Heart right ventricle (tissue), 16 donors: ENCODE measurements at places on chromosomes 16 and 17. TPM values are rescaled to one million over a fixed set of nuclear protein-coding genes. Genes with fewer than 3 reads are reported as not detected.
A peak's percentile ranks its signal among the peaks of the same experiment; 100 is the strongest.

GRCh38 chr16:58563235-58563634 lies 47.9 kb downstream of the SETD6 start:
- no peaks in the 10 kb centered on the region for H3K27me3 ChIP-seq
- no peak overlapping the region for H3K27ac ChIP-seq
- H3K4me1 ChIP-seq: no peaks in the 10 kb centered on the region
- H3K4me3 ChIP-seq: no peak overlapping the region

DNA sequence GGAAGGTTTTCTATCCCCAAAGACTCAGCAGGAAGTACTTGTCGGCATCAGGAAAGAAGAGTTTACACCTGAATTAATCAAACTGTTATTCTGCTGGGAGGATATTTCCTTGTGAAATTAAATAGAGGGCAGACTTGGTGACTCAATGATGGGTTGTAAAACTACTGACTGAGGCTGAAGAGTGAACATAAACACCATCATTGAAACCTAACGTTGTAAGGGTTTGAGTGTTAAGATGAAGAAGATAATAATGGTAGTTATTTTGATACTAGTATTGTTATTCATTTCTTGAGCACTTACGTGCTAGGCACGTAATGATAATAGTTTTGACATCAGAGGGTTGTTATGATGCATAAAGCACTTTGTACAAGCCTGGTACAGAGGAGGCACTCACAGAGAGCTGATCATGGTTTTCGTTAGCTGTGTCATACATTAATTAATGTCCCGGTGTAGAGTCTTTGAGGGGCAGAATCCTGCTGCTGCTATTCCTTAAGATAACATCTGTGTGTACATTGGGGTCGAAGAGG lies 64.2 kb upstream of the CACNG3 start:
- H3K27ac ChIP-seq: no peak overlapping the region
- H3K4me3 ChIP-seq: no peak overlapping the region

The C17orf50 gene
- total RNA-seq: not detected

DNA sequence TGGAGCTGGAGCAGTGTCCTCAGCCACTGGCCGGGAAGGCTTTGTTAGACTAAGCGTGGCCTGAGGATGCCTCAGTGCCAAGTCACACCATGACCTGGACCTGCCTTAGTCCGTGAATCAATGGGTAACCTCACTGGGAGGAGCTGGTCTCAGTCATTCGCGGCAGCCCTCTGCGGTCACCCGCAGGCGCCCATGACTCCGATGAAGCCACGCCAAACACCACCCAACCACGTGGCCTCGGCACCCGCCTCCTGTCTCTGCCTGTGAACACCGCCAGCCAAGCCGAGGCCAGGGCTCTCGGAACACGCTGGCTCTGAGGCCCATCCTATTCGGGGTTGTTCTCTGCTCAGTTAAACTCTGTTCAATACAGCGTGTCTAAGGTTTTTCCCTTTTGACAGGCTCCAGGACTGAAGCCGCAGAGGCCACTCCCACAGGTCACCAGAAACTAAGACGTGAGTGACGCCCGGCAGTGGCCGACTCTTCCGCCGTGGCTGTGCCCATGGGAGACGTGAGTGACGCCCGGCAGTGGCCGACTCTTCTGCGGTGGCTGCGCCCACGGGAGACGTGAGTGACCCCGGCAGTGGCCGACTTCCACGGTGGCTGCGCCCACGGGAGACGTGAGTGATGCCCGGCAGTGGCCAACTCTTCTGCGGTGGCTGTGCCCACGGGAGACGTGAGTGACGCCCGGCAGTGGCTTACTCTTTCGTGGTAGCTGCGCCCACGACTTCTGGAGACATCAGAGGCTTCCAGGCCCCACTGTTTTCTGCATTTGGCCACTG lies 16.8 kb upstream of the PABPN1L start:
- H3K4me1 ChIP-seq: peaks cover 30% of the 10 kb centered on the region
- DNase-seq: no peak
- peaks cover 4% of the 10 kb centered on the region for H3K27me3 ChIP-seq
- no peak overlapping the region for H3K27ac ChIP-seq
- H3K4me3 ChIP-seq: no peak overlapping the region
- H3K36me3 ChIP-seq: no peaks in the 10 kb centered on the region

DNA sequence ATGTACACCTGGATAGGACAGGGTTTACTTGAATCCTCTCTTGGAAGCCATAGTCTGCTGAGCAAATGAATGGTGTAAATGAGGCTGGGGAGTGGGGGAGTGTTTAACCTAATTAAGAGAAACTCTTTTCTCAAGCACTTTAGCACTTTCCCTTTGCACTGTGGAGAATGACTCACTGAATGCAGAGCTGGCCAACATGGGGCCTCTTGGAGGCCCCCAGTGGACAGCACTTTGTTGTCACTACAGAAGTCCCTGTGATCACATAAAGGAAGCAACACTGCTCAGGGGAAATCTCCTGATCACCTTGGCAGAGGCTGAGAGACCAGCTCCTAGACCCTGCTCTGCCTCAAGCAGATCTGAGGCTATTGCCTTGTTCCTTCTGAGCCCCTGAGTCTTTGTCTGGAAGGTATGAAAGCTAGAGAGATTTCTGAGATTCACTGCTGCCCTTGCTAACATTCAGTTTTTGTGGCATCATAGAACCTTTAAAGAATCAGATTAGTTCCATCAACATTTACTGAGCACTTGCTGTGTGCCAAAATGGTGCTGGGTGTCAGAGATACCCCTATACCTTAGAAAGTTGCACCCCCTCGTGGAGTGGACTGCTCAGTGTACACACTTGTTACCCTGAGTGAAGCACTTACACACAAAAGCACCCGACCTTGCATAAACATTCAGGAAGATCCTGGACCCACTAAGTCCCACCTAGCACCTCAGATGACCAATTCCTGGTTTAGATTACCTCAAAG lies 230.1 kb upstream of the CCL2 start:
- H3K36me3 ChIP-seq: no peaks in the 10 kb centered on the region
- no peak overlapping the region for H3K4me3 ChIP-seq
- H3K4me1 ChIP-seq: no peaks in the 10 kb centered on the region
- no peaks in the 10 kb centered on the region for H3K27me3 ChIP-seq
- DNase-seq: no peak

- H3K27ac ChIP-seq: no peak overlapping the region
- no peak overlapping the region for H3K4me3 ChIP-seq
- no peaks in the 10 kb centered on the region for H3K27me3 ChIP-seq
- DNase-seq: no peak
- H3K4me1 ChIP-seq: no peaks in the 10 kb centered on the region
These were observed 104.1 kb downstream of the BMERB1 start for GRCh38 chr16:15538507-15538906.

DNA sequence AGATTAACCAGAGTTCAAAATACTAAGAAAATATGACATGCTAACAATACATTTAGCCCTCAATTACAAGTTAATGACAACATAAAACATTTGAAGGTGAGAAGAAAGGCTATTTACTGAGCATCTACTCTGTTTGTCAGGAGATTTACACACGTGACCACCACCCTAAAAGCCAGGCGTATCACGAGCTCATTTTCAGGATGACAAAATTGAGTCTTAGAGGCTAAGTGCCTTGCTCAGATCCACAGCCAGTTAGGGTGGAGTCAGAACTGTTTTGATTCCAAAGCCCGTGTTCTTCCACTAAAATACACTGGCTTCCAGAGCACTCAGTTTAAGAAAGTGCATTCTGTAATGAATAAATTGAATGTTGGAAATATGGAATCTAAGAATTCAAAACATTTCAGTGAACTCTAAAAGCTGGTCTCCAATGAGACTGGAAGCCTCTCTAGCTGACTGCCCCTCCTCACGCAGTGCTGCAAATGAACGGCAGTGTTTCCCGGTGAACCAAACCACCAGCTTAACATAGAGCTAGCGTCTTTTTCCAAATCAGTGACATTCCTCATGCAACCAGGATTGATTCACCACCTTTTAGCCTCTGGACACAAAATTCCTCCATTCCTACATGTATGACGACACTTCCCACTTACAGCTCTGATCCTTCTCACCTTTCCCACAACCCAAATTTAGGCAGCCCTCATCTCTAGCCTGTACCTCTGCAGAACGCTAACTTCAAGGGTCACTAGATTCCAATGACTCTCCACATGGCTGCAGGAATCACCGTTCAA lies 5.9 kb downstream of the ZDHHC7 start:
- DNase-seq: no peak
- no peak overlapping the region for H3K4me3 ChIP-seq
- H3K4me1 ChIP-seq: peaks cover 81% of the 10 kb centered on the region

The CCL7 gene
- not detected for total RNA-seq

The RCVRN gene
- 0.11 TPM for total RNA-seq

- no peaks in the 10 kb centered on the region for H3K27me3 ChIP-seq
- no peak for DNase-seq
- no peak overlapping the region for H3K27ac ChIP-seq
- no peak overlapping the region for H3K4me3 ChIP-seq
These were observed 41.8 kb downstream of the PAFAH1B1 start for GRCh38 chr17:2635241-2635640.

- no peak for DNase-seq
- no peak overlapping the region for H3K4me3 ChIP-seq
- no peak overlapping the region for H3K27ac ChIP-seq
These were observed 41.8 kb upstream of the CDH8 start for GRCh38 chr16:62077998-62078397.

DNA sequence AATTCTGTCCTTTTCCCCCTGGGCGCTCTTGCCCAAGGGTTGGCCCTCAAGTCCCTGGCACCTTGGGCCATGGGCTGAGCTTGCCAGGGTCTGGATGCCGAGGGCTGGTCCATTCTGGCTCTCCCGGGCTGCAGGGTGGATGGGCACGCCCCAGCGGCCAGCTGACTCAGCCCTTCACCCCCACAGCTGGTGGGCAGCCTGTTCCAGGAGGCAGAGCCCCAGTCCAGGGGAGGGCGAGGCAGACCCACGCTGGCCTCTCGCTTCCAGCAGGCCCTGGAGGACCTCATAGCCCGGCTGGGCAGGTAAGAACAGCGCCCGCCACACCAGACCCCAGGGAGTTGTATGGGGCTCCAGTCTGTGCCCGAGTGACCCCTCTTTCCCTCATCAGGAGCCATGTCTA lies 15.0 kb downstream of the MYO15B start:
- no peaks in the 10 kb centered on the region for H3K36me3 ChIP-seq
- H3K27me3 ChIP-seq: no peaks in the 10 kb centered on the region
- no peak overlapping the region for H3K27ac ChIP-seq
- DNase-seq: no peak
- H3K4me1 ChIP-seq: no peaks in the 10 kb centered on the region

DNA sequence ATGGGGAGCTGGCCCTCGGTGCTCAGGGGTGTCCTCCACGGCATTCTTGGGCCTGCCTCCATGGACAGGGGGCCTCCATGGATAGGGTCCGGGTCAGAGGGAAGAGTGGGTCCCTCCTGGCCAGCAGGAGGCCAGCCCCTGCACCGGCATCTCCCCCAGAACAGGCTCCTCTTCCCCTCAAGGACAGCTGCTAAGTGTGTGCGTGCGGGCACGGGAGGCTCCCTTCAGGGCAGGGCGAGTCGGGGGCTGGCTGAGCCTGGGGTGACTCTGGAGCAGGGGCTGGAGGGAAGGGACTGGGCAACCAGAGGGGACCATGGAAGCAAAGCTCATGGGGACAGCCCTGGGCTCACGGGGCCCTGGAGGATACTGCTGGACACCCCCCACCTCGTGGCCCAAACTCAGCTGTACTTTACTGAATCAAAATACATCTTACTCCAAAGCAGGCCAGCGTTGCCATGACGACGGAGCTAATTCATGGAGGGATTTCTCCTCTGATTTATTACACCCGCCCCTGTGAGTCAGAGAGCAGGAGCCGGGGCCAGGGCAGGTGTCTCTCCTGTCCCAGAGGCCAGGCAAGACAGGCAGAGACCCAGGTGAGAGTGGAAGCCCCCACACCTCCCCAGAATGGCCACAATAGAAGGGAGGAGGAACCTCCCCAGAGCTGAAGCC lies 2.1 kb downstream of the CASKIN1 start:
- no peak overlapping the region for H3K4me3 ChIP-seq
- peaks cover 31% of the 10 kb centered on the region for H3K27me3 ChIP-seq
- H3K4me1 ChIP-seq: peaks cover 9% of the 10 kb centered on the region

- no peak overlapping the region for H3K4me3 ChIP-seq
- H3K27me3 ChIP-seq: no peaks in the 10 kb centered on the region
- no peak for DNase-seq
- H3K27ac ChIP-seq: no peak overlapping the region
- H3K4me1 ChIP-seq: no peaks in the 10 kb centered on the region
These were observed 97.0 kb upstream of the FA2H start for GRCh38 chr16:74871608-74872007.

DNA sequence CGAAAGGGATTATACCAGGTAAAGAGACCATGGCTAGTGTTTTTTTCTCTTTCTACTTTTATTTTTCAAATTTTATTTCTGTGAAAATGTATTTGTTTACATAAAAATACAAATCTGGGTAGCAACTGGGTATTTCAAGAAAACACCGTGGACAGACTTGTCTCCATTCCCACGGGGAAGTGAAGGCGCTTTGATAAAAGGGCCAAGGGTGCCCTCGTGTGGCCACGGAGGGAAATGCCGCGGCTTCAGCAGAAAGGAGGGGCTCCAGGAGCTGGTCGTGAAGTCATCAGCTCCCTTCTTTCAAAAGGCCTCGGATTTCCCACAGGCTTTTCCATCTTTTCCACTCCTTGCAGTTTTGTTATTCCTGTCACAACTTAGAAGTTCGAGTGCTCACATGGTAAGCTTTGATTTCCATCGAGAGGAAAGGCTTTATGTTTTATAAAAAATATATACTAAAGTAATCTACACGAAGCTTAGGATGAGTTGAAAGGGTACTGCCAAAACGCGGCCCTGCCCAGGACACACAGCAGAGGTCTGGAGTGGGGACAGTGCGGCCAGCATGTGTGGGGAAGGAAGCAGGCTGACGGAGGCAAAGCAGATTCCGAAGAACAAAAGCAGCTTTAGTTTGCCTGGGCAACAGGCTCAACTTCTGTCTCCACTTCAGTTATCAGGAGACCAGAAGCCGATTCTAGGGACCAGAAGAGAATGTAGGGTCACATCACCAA lies 15.3 kb upstream of the MNT start:
- no peak overlapping the region for H3K4me3 ChIP-seq
- peak; percentile 90 for DNase-seq
- no peaks in the 10 kb centered on the region for H3K27me3 ChIP-seq
- no peak overlapping the region for H3K27ac ChIP-seq

DNA sequence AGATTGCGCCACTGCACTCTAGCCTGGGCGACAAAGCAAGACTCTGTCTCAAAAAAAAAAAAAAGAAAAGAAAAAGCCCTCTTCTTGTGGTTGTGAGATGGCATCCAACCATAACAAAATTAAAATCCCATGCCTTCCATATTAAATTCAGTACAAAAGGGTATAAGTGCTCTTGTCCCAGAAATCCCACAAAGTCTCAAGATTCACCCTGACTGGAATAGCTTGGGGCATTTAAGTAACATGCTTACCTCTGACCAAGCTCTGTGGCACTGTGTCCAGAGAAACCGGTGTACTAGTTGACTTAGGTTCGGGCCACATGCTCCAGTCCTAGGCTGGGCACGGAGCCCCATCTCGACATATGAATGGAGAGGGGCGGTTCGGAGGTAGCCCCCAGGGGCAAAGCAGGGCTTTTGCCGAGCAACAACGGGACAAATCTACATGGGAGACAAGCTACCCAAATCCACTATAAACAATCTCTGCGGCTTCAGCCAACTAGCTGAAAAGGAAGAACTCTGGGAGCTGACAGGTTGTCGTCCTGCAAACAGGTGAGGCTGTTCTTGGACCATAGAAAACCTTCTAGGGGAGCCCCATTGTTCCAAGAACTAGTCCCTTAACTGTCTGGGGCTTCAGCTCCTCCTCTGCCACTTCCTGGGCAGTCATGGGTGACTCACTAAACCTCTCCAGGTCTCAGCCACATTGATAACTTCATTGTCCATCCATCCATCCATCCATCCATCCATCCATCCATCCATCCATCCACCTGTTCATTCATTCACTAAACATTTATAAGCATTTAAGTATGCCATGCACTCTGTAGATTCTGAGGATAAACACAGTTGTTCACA lies 10.3 kb upstream of the IL4R start:
- H3K36me3 ChIP-seq: no peaks in the 10 kb centered on the region
- no peak overlapping the region for H3K27ac ChIP-seq
